ENCODE measurements at places on chromosomes 1 and 21. TPM values are rescaled to one million over a fixed set of nuclear protein-coding genes. Genes with fewer than 3 reads are reported as not detected.

DNA sequence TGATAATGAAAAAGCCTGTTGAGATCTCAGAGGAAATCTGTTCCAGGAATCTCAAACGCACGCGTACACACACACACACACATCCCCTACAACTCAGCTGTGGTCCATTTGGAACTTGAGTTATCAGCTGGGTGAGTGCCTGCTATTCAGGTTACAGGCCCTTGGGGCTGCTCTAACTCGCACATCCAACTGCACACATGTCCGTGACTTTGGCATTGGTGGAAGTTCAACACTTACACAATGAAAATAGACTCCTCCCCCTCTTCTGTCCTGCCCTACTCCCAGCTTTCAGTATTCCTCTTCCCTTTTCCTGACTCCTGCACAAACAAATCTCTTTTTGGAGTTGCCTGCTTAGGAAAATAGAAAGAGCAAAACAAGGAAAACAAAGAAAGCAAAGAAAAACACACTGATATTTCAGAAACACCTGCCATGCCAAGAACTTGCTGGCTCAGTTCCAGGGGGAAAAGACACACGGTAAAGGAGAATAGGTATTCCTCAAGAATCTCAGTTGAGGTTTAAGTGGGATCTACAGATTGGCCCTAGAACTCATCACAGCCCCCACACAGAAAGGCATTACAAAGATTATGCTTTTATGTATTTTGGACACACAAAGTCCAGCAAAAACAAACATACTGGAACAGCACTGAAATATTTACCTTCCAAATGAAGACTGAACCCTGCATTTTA is 140.9 kb downstream of the TGFBR3 start:
- no peaks in the 10 kb centered on the region for H3K4me1 ChIP-seq
- no peak overlapping the region for H3K4me3 ChIP-seq
- peaks cover 10% of the 10 kb centered on the region for H3K36me3 ChIP-seq

GRCh38 chr1:209727785-209728184 is 23.1 kb downstream of the HSD11B1 start:
- no peaks in the 10 kb centered on the region for H3K27me3 ChIP-seq
- H3K27ac ChIP-seq, result no peak overlapping the region
- peaks cover 14% of the 10 kb centered on the region for H3K4me1 ChIP-seq

DNA sequence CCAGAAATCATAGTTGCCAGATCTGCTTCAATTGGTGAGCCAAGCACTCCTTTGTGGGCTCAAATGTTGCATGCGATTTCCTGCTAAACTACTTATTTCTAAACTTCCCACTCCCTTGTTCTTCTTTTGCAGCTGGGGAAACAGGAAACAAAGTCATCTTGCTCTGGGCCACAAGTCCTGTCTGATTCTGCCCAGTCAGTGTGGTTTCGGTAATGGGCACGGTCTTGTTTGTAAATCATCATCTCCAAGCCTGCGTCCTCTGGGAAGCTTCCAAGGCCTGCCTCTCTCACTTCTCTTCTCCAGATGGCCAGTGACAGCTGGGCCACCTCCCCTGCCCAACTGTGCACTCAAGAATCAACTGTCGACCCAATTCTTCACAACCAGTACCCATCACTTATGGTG is 4.4 kb downstream of the S100A8 start:
- no peaks in the 10 kb centered on the region for H3K36me3 ChIP-seq
- H3K4me1 ChIP-seq, result peaks cover 2% of the 10 kb centered on the region
- no peak overlapping the region for H3K27ac ChIP-seq
- H3K27me3 ChIP-seq, result peaks cover 16% of the 10 kb centered on the region
- no peak for DNase-seq
- H3K4me3 ChIP-seq, result no peak overlapping the region

- peaks cover 18% of the 10 kb centered on the region for H3K36me3 ChIP-seq
- DNase-seq, result no peak
- no peaks in the 10 kb centered on the region for H3K27me3 ChIP-seq
- H3K4me3 ChIP-seq, result no peak overlapping the region
- peaks cover 11% of the 10 kb centered on the region for H3K4me1 ChIP-seq
- H3K27ac ChIP-seq, result no peak overlapping the region
Observed at GRCh38 chr21:42548687-42549406, 35.2 kb downstream of the SLC37A1 start.

DNA sequence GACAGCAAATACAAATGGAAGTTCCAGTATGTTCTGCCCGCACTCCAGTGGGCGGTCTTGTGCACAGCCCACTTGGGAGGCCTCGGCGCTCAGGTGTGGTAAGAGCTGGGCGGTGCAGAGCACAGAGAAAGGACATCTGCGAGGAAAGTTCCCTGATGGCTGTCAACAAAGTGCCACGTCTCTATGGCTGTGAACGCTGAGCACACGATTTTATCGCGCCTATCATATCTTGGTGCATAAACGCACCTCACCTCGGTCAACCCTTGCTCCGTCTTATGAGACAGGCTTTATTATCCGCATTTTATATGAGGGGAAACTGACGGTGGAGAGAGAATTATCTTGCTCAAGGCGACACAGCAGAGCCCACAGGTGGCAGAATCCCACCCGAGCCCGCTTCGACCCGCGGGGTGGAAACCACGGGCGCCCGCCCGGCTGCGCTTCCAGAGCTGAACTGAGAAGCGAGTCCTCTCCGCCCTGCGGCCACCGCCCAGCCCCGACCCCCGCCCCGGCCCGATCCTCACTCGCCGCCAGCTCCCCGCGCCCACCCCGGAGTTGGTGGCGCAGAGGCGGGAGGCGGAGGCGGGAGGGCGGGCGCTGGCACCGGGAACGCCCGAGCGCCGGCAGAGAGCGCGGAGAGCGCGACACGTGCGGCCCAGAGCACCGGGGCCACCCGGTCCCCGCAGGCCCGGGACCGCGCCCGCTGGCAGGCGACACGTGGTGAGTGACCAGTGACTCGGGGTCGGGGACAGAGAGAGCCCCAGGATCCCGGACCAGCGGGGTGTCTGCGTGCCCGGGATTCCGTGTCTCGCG is at the start of gene IL12RB2:
TSS of gene IL12RB2 (plus strand) at position 623 of the 810 bp plus-strand sequence. CDS start 12,496 bp downstream, outside the sequence.
- peak within 1 kb of the TSS; percentile 89 for H3K4me3 ChIP-seq
- peaks cover 70% of the 10 kb centered on the region for H3K4me1 ChIP-seq
- H3K27ac ChIP-seq, result peak within 1 kb of the TSS; percentile 95
- peaks cover 21% of the 10 kb centered on the region for H3K36me3 ChIP-seq

DNA sequence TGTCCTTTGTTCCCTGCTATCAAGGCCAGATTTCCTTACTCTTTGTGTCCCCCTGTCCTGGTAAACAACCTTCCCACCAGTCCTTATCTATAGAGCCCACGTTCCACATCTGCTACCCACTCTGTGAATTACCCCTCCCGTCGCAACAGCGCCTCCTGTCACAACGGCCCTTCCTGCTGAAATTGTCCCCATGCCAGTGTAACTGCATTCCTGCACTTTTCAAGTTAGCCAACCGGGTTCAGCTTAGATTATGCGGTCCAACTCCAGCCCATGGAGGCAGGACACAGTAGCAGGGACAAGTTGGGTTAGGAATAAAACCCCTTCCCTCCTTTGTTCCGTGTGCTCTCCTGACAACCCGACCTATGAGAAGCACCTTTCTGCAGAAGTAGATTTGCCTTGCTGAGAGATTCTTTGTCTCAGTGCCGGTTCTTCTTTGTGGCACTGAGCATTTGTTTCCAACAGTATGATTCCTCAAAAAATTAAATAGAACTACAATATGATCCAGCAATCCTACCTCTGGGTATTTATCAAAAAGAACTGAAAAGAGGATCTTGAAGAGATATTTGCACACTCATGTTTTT is 180.3 kb downstream of the PTBP2 start:
- H3K4me3 ChIP-seq, result no peak overlapping the region
- H3K36me3 ChIP-seq, result no peaks in the 10 kb centered on the region
- H3K27me3 ChIP-seq, result no peaks in the 10 kb centered on the region
- H3K27ac ChIP-seq, result no peak overlapping the region

GRCh38 chr1:173925306-173926242 is 8.4 kb upstream of the SERPINC1 start:
- H3K27me3 ChIP-seq, result peaks cover 3% of the 10 kb centered on the region
- no peak overlapping the region for H3K27ac ChIP-seq
- no peak overlapping the region for H3K4me3 ChIP-seq
- no peaks in the 10 kb centered on the region for H3K4me1 ChIP-seq
- no peak for DNase-seq

DNA sequence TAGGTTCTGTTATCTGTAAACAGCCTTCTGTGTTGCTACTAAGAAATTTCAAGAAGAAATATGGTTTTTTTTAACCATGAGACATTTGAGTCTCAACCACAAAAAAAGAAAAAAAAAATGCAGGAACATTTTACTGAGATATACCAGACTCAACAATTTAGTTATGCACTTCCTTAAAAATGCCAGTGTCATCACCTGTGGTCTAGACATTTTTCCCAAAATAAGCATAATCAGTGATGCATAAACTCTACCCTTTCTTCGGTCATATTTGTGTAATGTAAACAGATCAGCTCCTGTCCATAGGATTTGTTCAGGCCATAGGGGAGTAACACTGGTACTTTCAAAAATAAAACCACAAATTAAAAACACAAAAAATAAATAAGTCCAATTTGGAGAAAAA is 122.6 kb upstream of the TNFSF4 start:
- no peak overlapping the region for H3K4me3 ChIP-seq
- H3K27ac ChIP-seq, result no peak overlapping the region
- H3K36me3 ChIP-seq, result no peaks in the 10 kb centered on the region
- DNase-seq, result no peak
- H3K4me1 ChIP-seq, result peaks cover 30% of the 10 kb centered on the region
- no peaks in the 10 kb centered on the region for H3K27me3 ChIP-seq

DNA sequence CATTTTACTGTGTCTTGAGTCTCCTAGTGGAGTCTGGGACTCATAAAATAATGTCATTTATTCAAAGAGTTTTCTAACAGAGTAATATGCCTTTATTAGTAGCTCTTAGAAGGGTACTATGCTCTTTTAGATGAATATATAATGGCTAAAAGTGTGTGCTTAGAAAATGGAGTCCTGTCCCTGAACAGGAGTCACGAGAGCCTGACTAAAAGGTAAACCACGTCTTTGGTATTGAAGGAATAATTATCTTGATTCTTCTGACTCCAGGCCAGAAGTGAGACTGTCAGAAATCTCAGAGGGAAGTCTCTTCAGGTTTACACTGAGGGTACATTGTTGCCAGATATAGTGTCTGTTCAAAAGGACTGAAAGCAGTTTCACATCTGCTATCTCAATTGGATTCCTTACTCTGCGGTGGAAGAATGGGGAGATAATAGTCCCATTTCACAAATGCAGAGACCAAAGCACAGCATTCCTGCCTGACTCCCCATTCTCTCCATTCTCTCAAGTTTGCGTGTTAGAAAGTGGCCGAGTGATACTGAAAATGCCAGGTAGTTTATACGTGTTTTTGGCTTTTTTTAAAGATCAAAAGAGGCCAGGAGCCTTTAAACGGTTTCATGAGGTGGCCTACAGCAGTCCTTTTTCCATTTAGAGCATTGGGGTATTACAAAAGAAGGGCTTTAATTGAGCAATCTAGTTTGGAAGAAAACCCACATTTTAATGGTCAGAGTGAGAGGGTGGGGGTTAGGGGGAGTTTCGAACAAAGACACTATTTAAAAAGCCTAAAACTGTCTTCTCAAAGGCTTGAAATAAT is 176.6 kb downstream of the VPS13D start:
- H3K27ac ChIP-seq, result peak overlapping the region; percentile 18
- H3K4me1 ChIP-seq, result peaks cover 39% of the 10 kb centered on the region
- H3K27me3 ChIP-seq, result no peaks in the 10 kb centered on the region
- peaks cover 65% of the 10 kb centered on the region for H3K36me3 ChIP-seq
- H3K4me3 ChIP-seq, result no peak overlapping the region

- no peak overlapping the region for H3K4me3 ChIP-seq
- no peaks in the 10 kb centered on the region for H3K27me3 ChIP-seq
- H3K36me3 ChIP-seq, result peaks cover 31% of the 10 kb centered on the region
- DNase-seq, result no peak
- H3K27ac ChIP-seq, result peak overlapping the region; percentile 23
- H3K4me1 ChIP-seq, result peaks cover 83% of the 10 kb centered on the region
Observed at GRCh38 chr1:54353959-54354358, 52.2 kb downstream of the SSBP3 start.

GRCh38 chr1:39287541-39287940 is 83.0 kb downstream of the MACF1 start:
- H3K27ac ChIP-seq, result no peak overlapping the region
- no peak for DNase-seq
- H3K4me1 ChIP-seq, result no peaks in the 10 kb centered on the region
- H3K4me3 ChIP-seq, result no peak overlapping the region
- H3K36me3 ChIP-seq, result peaks cover 76% of the 10 kb centered on the region
- H3K27me3 ChIP-seq, result no peaks in the 10 kb centered on the region

DNA sequence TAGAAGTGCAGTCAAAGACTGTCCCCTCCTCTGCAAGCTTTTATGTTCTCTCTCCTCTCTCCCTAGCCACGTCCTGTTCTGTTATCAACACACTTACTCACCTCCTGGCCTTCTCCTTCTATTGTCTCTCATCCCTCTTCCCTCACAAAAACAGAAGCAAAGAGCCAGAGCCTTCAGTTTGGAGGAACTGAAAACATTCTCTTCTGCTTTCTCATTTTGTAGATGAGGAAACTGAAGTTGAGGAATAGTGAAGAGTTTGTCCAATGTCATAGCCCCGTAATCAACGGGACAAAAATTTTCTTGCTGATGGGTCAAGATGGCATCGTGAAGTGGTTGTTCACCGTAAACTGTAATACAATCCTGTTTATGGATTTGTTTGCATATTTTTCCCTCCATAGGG is 1.9 kb downstream of the NLRP3 start:
- peaks cover 48% of the 10 kb centered on the region for H3K4me1 ChIP-seq
- DNase-seq, result no peak
- H3K36me3 ChIP-seq, result peaks cover 16% of the 10 kb centered on the region
- H3K4me3 ChIP-seq, result no peak overlapping the region

DNA sequence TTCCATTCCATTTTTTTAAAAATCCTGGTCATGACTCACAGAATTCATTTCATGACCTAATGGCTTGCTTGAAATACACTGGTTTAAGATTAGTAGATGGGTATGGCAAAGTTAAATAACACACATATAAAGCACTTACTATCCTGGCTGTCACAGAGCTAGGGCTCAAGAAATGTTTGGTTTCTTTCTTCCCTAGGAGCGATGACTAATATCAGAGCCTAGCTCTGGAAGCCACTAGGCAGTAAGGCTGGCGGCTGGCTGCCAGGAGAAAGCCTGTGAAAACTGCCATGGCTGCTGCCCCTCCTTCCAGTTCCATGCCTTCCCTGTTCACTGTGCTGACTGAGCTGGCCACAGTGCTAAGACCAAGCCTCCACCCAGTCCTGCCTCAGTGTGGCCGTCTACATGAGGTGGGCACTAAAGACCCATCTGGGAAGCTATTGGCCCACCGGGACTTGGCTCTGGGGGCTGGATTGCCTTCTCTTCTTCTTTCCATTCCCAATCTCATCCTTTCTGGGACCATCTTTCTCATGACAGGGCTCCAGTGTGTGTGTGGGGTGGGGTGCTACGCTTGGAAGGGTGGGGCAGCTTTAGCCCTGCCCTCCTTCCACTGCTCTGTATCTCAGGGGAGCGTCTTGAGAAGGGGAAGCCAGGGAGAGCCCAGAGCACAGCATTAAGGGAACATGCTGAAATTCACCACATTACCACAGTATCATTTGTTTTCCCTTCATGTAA is 10.8 kb upstream of the ASCL5 start:
- H3K27me3 ChIP-seq, result no peaks in the 10 kb centered on the region
- H3K36me3 ChIP-seq, result no peaks in the 10 kb centered on the region
- H3K4me1 ChIP-seq, result no peaks in the 10 kb centered on the region
- H3K27ac ChIP-seq, result no peak overlapping the region

ZBTB37 gene
- total RNA-seq, result 11.2 TPM

PRR9 gene
- not detected for total RNA-seq

MPL gene
- not detected for total RNA-seq

NTMT2 gene
- total RNA-seq, result not detected

FCRL1 gene
- total RNA-seq, result not detected

CFHR3 gene
- not detected for total RNA-seq
